Cardiac muscle cell (in vitro differentiated cells and primary cell): ENCODE measurements at places on chromosomes 4 and X. TPM values are rescaled to one million over a fixed set of nuclear protein-coding genes. Genes with fewer than 3 reads are reported as not detected.

GRCh38 chrX:102712216-102712966 lies at the start of gene GPRASP2:
TSS of gene GPRASP2 (plus strand) at chrX:102712448. CDS start at chrX:102714870, 2,422 bp downstream.
- no peaks in the 10 kb centered on the region for H3K4me1 ChIP-seq
- no peaks in the 10 kb centered on the region for H3K36me3 ChIP-seq
- DNase-seq = peak; percentile 30
- peak within 1 kb of the TSS; percentile 78 for H3K4me3 ChIP-seq

DNA sequence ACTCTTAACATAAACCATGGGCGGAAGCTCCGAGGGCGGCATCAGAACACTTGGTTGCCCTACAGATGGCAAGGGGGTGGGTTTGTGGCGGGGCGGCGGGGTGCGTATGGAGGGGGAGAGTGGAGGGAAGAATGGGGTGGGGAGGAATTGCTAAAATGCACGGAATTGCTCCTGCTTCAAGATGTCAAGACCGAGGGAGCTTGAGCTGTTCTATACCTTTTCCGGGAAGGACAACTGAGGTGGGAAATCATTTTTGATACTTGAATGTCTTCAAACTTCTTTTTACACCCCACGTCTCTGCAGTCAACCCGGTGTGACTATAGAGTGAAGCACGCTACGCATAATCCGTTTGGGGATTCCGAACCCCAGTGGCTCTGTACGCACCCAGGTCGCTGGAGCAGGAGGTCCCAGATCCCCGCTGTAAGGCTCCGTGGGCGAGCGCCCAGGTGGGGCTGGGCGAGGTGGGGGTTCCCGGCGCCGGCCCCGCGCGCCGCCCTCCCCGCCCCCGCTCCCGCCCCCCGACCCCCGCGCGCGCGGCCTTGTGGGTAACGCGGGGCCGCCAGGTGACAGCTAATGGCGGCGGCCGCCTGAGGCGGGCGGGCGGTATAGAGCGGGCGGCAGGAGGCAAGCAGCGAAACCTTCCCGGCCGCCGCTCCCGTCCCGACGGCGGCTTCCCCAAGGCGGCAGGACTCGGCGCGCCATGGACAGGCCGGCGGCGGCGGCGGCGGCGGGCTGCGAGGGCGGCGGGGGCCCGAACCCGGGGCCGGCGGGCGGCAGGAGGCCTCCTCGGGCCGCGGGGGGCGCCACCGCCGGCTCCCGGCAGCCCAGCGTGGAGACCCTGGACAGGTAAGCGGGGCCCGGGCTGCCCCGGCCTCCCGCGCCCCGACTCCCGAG lies at the start of gene MTMR1:
Gene MTMR1 (plus strand): TSS at position 566 of the 894 bp plus-strand sequence. CDS start 135 bp downstream, at position 701.
- no peaks in the 10 kb centered on the region for H3K27me3 ChIP-seq
- H3K4me1 ChIP-seq = no peaks in the 10 kb centered on the region
- no peak for DNase-seq
- peak within 1 kb of the TSS; percentile 54 for H3K4me3 ChIP-seq

- DNase-seq = no peak
- no peak overlapping the region for H3K27ac ChIP-seq
- H3K4me1 ChIP-seq = no peaks in the 10 kb centered on the region
- H3K4me3 ChIP-seq = no peak overlapping the region
- no peaks in the 10 kb centered on the region for H3K36me3 ChIP-seq
Observed at GRCh38 chrX:9447906-9448305, 17.0 kb upstream of the TBL1X start.

GRCh38 chrX:139194571-139195280 lies 335.8 kb upstream of the F9 start:
- H3K27me3 ChIP-seq = peaks cover 78% of the 10 kb centered on the region
- no peaks in the 10 kb centered on the region for H3K36me3 ChIP-seq
- no peaks in the 10 kb centered on the region for H3K4me1 ChIP-seq
- peak overlapping the region; percentile 22 for H3K4me3 ChIP-seq

- no peaks in the 10 kb centered on the region for H3K27me3 ChIP-seq
- DNase-seq = peak; percentile 19
- no peak overlapping the region for H3K4me3 ChIP-seq
- no peaks in the 10 kb centered on the region for H3K36me3 ChIP-seq
Observed at GRCh38 chr4:112938461-112939058, 110.9 kb upstream of the ANK2 start.

- H3K36me3 ChIP-seq = no peaks in the 10 kb centered on the region
- no peak overlapping the region for H3K4me3 ChIP-seq
- DNase-seq = peak; percentile 37
- H3K27me3 ChIP-seq = no peaks in the 10 kb centered on the region
Observed at GRCh38 chrX:39592776-39593175, 505.0 kb downstream of the BCOR start.

GRCh38 chr4:136810626-136811025 lies 721.7 kb downstream of the PCDH18 start:
- no peak overlapping the region for H3K27ac ChIP-seq
- no peaks in the 10 kb centered on the region for H3K27me3 ChIP-seq
- DNase-seq = no peak
- no peaks in the 10 kb centered on the region for H3K4me1 ChIP-seq
- no peak overlapping the region for H3K4me3 ChIP-seq

GRCh38 chrX:149569770-149570169 lies 17.5 kb downstream of the MAGEA9B start:
- no peaks in the 10 kb centered on the region for H3K36me3 ChIP-seq
- H3K27ac ChIP-seq = no peak overlapping the region
- no peaks in the 10 kb centered on the region for H3K4me1 ChIP-seq
- no peak for DNase-seq
- H3K27me3 ChIP-seq = no peaks in the 10 kb centered on the region

DNA sequence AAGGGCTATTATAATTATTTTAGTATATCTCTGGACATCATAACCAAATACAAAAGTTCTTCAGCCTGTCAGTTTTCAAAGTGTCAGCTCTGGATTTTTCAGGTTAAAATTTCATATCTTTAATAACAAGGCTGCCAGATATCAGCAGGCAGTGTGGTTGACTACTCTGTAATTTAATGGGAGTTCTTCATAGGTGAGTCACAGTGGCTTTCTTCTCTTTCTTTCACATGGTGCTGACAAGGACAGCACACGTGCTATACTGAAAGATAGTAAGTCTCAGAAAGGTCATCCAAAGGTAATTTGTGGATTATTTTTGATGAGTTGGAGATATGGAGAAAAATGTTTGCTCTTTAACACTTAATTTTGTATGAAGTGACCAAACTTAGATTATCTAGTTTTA lies 43.2 kb downstream of the GALNT7 start:
- H3K4me1 ChIP-seq = peaks cover 18% of the 10 kb centered on the region
- peak; percentile 20 for DNase-seq
- H3K36me3 ChIP-seq = no peaks in the 10 kb centered on the region
- no peaks in the 10 kb centered on the region for H3K27me3 ChIP-seq
- H3K4me3 ChIP-seq = no peak overlapping the region

DNA sequence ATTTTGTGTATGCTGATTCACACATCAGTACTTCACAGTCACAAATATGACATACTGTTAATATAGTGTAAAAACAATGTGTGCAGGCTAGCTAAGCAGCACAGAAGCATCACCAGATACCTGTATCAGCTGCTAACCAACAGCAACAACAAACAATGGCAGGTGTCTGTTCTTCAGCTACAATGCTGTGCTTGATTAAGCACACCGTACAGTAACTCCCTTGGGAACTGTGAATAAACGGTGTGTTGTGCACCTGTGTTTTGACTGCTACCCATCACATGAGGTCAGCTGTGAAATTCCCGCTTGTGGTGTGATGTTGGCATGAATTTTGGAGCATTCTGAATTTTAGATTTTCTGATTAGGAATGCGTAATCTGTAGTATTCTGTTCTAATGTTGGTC lies 379.7 kb upstream of the FAT1 start:
- H3K27ac ChIP-seq = no peak overlapping the region
- H3K27me3 ChIP-seq = no peaks in the 10 kb centered on the region
- no peak overlapping the region for H3K4me3 ChIP-seq
- no peaks in the 10 kb centered on the region for H3K36me3 ChIP-seq

- H3K27me3 ChIP-seq = no peaks in the 10 kb centered on the region
- H3K36me3 ChIP-seq = no peaks in the 10 kb centered on the region
- H3K4me3 ChIP-seq = no peak overlapping the region
- H3K27ac ChIP-seq = no peak overlapping the region
Observed at GRCh38 chr4:185872747-185873380, 60.9 kb upstream of the SORBS2 start.

GRCh38 chr4:72987741-72988729 lies 81.5 kb downstream of the COX18 start:
- H3K4me3 ChIP-seq = no peak overlapping the region
- no peak overlapping the region for H3K27ac ChIP-seq
- H3K27me3 ChIP-seq = no peaks in the 10 kb centered on the region

DNA sequence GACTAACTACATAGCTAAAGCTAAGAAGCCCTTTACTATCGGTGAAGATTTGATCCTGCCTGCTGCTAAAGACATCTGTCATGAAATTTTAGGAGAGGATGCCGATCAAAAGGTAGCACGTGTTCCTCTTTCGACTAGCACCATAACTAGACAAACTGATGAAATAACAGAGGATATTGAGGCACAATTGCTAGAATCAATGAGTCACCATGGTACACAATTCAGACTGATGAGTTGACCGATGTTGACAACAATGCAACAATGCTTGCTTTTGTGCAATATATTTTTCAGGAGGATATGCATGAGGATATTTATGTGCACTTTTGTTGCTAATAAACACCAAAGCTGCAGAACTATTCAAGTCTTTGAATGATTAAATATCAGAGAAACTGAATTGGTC lies 24.3 kb downstream of the TBCK start:
- H3K36me3 ChIP-seq = peaks cover 21% of the 10 kb centered on the region
- no peak overlapping the region for H3K27ac ChIP-seq
- H3K4me1 ChIP-seq = no peaks in the 10 kb centered on the region
- no peaks in the 10 kb centered on the region for H3K27me3 ChIP-seq

- no peaks in the 10 kb centered on the region for H3K36me3 ChIP-seq
- peaks cover 33% of the 10 kb centered on the region for H3K4me1 ChIP-seq
- H3K27me3 ChIP-seq = no peaks in the 10 kb centered on the region
- peak overlapping the region; percentile 41 for H3K27ac ChIP-seq
- DNase-seq = no peak
Observed at GRCh38 chr4:78692822-78693170, 83.4 kb upstream of the BMP2K start.

GRCh38 chr4:7719354-7720174 lies 220.1 kb downstream of the AFAP1 start:
- no peaks in the 10 kb centered on the region for H3K36me3 ChIP-seq
- no peaks in the 10 kb centered on the region for H3K4me1 ChIP-seq
- H3K27ac ChIP-seq = no peak overlapping the region
- DNase-seq = peak; percentile 47
- no peak overlapping the region for H3K4me3 ChIP-seq

DNA sequence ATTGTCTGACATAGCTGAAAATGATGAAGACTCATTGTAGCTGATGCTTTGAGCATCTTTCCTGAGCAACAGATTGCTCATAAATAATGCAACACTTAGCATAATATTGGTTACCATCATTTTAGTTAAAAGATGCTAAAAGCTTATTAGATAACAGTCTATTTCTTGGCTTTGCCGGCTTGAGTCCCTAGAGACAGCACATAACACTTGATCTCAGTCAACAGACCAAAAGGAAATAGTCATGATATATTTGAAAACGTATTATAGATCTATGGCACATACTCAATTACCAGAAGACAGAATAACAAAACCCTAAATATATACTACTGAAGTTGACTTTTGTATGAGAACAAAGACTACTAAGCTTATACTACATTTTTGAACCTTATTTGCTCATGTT lies 846.7 kb upstream of the EPHA5 start:
- H3K4me1 ChIP-seq = no peaks in the 10 kb centered on the region
- H3K27ac ChIP-seq = no peak overlapping the region
- no peaks in the 10 kb centered on the region for H3K36me3 ChIP-seq
- no peak overlapping the region for H3K4me3 ChIP-seq

- no peak overlapping the region for H3K4me3 ChIP-seq
- H3K27ac ChIP-seq = no peak overlapping the region
- H3K4me1 ChIP-seq = no peaks in the 10 kb centered on the region
- H3K27me3 ChIP-seq = peaks cover 7% of the 10 kb centered on the region
Observed at GRCh38 chrX:11733614-11734013, 24.4 kb upstream of the MSL3 start.

DNA sequence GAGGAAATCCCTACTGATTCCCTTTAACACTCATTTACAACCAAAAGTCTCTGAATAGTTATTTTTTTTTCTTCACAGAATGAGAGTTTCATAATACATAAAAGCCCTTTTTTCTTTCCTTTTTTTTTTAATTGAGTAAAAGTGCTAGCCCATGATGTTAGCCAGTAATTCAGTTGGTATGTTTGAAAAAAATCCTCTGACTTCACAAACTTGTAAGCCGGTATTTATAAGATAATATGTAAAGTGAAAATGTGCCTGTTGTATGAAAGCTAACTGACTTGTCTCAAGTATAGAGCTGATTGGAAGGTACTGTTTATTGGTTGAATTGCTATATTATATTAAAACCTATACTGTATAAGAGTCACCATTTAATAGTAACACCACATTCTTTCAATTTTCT lies 70.2 kb upstream of the NEIL3 start:
- no peaks in the 10 kb centered on the region for H3K4me1 ChIP-seq
- H3K36me3 ChIP-seq = no peaks in the 10 kb centered on the region
- no peaks in the 10 kb centered on the region for H3K27me3 ChIP-seq
- no peak overlapping the region for H3K4me3 ChIP-seq
- no peak overlapping the region for H3K27ac ChIP-seq

DNA sequence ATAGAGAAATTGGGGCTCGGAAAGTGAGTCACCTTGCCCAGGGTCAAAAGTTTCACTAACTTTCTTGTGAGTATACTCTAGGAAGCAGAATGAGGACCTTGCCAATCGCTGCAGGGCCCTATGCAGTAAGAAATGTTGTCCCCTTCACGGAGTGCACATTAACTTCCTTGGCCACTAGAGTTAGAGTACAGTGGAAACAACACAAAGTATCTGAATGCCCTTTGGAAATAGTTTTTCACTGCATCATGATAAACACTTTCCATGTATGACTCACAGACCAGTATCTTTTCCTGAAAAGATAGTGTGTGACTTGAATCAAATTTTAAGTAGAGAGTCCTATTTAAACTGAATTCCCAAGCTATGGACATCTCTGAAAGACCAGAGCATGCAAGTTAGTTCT lies 45.5 kb upstream of the STK26 start:
- no peak overlapping the region for H3K27ac ChIP-seq
- no peak overlapping the region for H3K4me3 ChIP-seq
- DNase-seq = peak; percentile 8
- no peaks in the 10 kb centered on the region for H3K4me1 ChIP-seq
- no peaks in the 10 kb centered on the region for H3K27me3 ChIP-seq
- no peaks in the 10 kb centered on the region for H3K36me3 ChIP-seq

GRCh38 chrX:38717871-38718270 lies 83.4 kb upstream of the MID1IP1 start:
- no peak overlapping the region for H3K4me3 ChIP-seq
- DNase-seq = peak; percentile 29
- no peaks in the 10 kb centered on the region for H3K27me3 ChIP-seq
- H3K27ac ChIP-seq = no peak overlapping the region
- H3K4me1 ChIP-seq = no peaks in the 10 kb centered on the region
- no peaks in the 10 kb centered on the region for H3K36me3 ChIP-seq

GRCh38 chr4:156190615-156191014 lies 236.9 kb upstream of the CTSO start:
- peak; percentile 48 for DNase-seq
- no peaks in the 10 kb centered on the region for H3K36me3 ChIP-seq
- no peak overlapping the region for H3K4me3 ChIP-seq
- H3K4me1 ChIP-seq = no peaks in the 10 kb centered on the region
- H3K27ac ChIP-seq = no peak overlapping the region

Gene GPC3
- 171 and 219 TPM in 2 replicates for total RNA-seq

Gene TMEM255A
- 2.3 and 3.1 TPM in 2 replicates for total RNA-seq

Gene SH3BP2
- 19.6 and 31.7 TPM in 2 replicates for total RNA-seq

Gene ELOVL6
- total RNA-seq = 32.3 and 32.4 TPM in 2 replicates

Gene GABRG1
- total RNA-seq = not detected in 2 replicates

Gene ATP1B4
- total RNA-seq = 0.11 and 0.45 TPM in 2 replicates

Gene TNIP3
- not detected in 2 replicates for total RNA-seq

Gene GAGE12E
- not detected in 2 replicates for total RNA-seq

Gene AMER1
- 6.4 and 8.0 TPM in 2 replicates for total RNA-seq

Gene GRIA2
- total RNA-seq = not detected in 2 replicates

Gene IGSF1
- total RNA-seq = 5.3 and 6.5 TPM in 2 replicates

Gene GPC4
- total RNA-seq = 8.5 and 17.3 TPM in 2 replicates

Gene TMEM128
- 15.2 and 20.0 TPM in 2 replicates for total RNA-seq

Gene IL21
- total RNA-seq = not detected in 2 replicates

Gene SMIM20
- total RNA-seq = 27.5 and 42.4 TPM in 2 replicates

Gene LNX1
- total RNA-seq = 2.0 and 2.8 TPM in 2 replicates
